ENCODE measurements at places on chromosomes 1 and 21.

DNA sequence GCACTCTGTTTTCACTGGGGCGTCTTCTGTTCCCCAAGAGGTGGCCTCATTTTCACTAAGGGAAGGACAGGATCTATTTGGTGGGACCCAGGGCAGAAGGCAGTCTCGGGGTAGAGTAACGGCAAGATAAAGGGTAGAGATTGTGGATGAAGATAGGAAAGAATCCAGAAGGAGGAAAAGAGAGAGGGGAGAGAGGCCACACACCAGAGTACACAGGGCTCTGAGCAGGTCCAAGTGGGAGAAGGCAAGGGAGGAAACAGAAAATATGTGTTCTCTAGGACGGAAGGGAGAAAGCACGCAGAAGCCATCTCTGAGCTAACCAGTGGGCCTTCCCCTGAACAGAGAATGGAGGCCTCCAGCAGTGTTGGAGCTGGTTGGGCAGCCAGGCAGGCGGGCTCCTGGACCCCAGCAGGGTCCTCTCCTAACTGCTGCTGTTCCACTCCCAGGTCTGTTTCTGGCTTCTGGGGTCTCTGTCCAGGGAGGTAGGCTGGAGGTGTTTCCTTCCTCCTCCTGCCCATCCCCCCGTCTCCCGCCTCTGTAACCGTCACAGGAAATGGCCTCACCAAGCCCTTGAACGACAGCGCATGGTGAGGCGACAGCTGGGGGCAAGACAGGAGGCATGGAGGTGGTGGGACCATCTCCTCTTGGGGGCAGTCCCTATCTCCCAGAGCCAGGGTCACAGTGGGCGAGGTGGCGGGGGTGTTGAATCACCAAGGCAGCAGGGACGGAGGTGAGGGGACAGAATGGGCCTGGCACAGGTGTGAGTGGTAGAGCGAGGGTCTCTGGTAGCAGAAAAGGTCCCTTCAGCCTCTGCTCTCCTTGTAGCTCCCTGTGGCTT lies 649 bp downstream of the PTPN7 start:
- DNase-seq, result no peak

DNA sequence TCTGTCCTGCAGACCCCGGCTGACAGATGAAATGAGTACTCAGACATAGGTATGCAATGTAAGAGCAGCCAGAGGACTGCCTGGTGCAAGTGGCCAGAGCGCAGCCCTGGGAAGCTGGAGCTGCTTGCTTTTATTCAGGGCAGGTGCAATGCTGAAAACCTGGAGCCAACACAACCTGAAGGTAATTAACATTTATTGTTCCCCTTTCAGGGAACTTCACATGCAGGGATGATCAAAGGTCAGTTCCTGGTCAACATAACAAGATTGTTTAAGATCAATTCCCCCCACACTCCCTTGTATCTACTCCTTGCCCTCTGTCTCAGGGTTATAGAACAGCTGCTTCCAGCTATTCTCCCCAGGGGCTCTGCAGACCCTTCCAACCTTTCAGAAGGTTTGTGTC lies 48.7 kb upstream of the PRELP start:
- DNase-seq, result no peak

DNA sequence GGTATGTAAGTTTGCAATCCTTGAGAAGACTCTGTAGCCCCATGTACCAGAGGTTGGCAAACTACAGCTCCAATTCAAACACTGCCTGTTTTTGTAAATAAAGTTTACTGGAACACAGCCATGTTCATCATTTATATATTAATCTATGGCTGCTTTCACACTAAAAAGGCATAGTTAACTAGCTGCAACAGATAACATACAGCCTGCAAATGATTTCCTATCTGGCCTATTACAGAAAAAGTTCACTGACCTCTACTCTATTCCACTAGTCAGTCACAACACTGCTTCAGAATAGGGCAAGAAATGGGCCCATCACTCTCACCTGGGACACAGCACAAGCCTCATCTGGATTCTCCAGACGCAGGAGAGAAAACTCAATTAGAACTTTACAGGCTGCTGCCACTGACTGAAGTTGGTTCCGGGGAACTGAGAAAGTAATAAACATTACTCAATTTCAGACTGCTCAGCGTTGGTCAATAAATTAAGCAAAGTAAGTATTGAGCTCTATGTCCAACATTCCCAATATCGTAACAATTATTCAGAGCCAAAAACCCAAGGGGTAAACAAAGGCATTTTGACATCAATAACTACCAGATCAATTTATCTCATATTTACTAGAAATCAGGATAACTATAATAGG lies 10.6 kb downstream of the UBR4 start:
- no peak for DNase-seq

DNA sequence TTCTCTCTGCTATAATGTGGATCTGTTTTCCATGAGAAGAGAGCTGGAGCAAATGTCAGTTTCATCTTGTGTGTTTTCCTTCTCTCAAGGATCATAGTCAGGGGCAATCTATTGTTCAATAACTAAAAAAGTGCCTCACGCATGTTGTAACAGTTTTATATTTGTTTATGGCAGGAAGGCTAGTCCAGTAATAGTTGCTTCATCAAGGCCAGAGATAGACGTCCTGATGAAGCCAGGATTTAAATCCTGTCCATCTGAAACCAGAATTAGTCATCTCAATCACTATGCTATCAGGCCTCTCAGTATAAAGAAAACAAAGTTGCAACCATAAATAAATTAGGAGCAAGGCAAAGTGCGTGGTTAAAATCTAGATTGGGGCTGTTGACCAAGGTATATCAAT lies 30.2 kb upstream of the DUSP10 start:
- DNase-seq, result no peak

Data from fibroblast of skin of left quadriceps (primary cell).